ENCODE measurements at places on chromosomes 1 and 21.

- peak overlapping the region; percentile 10 for H3K27ac ChIP-seq
- no peaks in the 10 kb centered on the region for H3K36me3 ChIP-seq
- peaks cover 26% of the 10 kb centered on the region for H3K4me1 ChIP-seq
- H3K4me3 ChIP-seq: no peak overlapping the region
- no peak for DNase-seq
These were observed 5.4 kb downstream of the PAX7 start for GRCh38 chr1:18635891-18636595.

DNA sequence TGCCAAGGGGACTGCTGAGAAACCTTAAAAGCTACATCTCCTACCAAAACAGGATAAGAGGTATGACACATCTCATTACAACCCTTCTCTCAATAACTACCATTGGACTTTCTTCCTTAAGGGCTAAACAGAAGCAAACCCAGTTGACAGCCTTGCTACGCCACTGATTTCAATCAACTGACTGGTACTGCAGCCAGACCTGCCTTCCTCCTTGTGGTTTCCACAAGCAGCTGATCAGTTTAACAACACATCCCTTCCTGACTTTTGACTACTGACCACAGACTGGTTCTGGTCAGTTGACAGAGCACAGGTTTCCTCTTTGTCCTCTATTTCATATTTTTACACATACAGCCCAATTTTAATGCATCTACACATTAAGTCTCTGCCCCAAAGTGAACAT, 108.8 kb downstream of the ADAMTS1 start:
- no peaks in the 10 kb centered on the region for H3K4me1 ChIP-seq
- H3K27ac ChIP-seq: no peak overlapping the region
- H3K27me3 ChIP-seq: peaks cover 7% of the 10 kb centered on the region
- H3K4me3 ChIP-seq: no peak overlapping the region
- DNase-seq: no peak
- no peaks in the 10 kb centered on the region for H3K36me3 ChIP-seq

GRCh38 chr21:15730484-15731242, 881 bp downstream of the USP25 start:
- peaks cover 4% of the 10 kb centered on the region for H3K36me3 ChIP-seq
- peaks cover 26% of the 10 kb centered on the region for H3K4me1 ChIP-seq
- H3K4me3 ChIP-seq: peak overlapping the region; percentile 91
- no peak for DNase-seq
- H3K27ac ChIP-seq: peak overlapping the region; percentile 90
- H3K27me3 ChIP-seq: peaks cover 3% of the 10 kb centered on the region

DNA sequence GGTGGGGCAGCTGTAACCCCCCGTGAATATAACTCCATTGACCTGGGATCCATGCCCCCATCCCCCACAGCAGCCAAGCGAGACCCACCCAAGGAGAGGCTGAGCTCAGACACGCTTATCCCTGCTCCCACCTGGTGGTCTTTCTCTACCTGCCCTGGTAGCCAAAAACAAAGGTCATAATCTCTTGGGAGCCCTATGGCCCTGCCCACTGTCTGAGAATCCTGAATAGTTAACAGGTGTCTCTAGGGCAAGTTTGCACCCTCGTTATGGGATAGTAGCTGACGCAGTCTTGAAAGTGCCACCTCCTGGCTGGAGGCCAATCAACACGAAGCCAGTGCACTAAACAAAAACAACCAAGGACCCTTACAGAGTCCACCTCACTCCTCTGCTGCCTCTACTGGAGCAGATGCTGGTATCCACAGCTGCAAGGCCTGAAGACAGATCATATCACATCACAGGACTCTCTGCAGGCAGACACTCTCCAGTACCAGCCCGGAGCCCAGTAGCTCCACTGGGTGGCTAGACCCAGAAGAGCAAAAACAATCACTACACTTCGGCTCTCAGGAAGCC, 134.3 kb upstream of the C1orf174 start:
- no peak overlapping the region for H3K4me3 ChIP-seq
- no peaks in the 10 kb centered on the region for H3K4me1 ChIP-seq
- peaks cover 22% of the 10 kb centered on the region for H3K27me3 ChIP-seq
- no peak for DNase-seq
- no peak overlapping the region for H3K27ac ChIP-seq

DNA sequence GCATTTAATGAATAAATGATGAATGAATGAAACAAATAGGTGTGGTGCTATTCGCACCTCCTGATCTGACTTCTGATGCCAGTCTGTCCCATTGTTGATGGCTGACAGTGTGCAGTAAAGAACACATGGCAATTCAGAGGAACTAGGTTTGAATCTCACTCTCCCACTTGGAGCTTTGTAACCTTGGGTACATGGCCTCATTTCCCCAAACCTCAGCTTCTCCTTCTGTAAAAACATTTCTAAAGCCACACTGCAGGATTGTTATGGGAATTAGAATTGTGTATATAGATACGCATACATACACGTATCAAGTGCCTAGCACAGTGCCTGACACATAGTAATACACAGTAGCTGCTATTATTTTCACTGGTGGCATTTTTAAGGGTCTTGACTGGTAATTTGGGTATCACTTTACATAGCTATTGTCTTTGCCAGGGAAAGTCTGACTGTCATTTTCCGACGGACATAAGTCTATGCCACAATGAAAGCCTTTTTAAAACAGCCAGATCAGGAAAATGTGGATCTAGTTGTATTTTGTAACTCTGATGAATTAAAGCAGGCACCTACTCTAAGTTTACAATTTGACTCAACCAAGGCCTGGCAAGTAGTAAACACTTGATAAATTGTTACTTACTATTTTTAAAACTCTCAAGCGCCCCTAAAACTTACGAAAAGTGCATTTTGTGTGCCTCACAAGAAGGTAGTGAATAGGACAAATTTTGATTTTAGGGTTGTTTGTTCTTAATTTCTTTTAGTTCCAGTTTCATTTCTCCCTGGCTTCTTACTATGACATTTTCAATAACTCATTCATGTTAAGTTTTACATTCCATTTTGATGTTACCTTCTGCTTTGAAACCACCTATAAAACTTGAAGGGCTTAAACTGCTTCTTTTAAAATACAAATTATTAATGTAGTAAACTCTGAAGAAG, 164.4 kb downstream of the SDCCAG8 start:
- peak overlapping the region; percentile 10 for H3K27ac ChIP-seq
- peaks cover 33% of the 10 kb centered on the region for H3K4me1 ChIP-seq
- no peak for DNase-seq
- peaks cover 16% of the 10 kb centered on the region for H3K36me3 ChIP-seq
- no peaks in the 10 kb centered on the region for H3K27me3 ChIP-seq
- H3K4me3 ChIP-seq: no peak overlapping the region

DNA sequence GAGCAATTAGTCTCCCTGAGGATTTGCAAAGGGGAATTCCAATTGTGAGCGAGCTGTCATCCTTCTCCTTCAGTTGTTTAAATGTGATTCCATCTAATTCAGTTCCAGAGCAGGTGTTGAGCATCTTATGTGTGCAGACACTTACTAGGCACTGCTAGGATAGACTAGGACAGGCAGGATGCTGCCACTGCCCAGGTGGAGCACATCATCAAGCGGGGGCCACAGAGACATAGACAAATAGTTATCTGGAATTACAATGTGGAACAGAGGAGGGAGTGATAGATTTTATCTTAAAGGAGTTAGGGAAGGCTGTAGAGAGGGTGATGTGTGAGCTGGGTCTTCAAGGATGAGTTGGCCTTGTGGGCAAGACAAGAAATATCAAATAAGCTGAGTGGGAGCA, 55.9 kb downstream of the CDC7 start:
- H3K4me1 ChIP-seq: peaks cover 54% of the 10 kb centered on the region
- H3K27me3 ChIP-seq: no peaks in the 10 kb centered on the region
- peak overlapping the region; percentile 90 for H3K27ac ChIP-seq

- DNase-seq: no peak
- no peaks in the 10 kb centered on the region for H3K36me3 ChIP-seq
- peak overlapping the region; percentile 86 for H3K4me3 ChIP-seq
- H3K4me1 ChIP-seq: peaks cover 71% of the 10 kb centered on the region
- H3K27ac ChIP-seq: no peak overlapping the region
These were observed 4.3 kb upstream of the LHX9 start for GRCh38 chr1:197912739-197913494.

DNA sequence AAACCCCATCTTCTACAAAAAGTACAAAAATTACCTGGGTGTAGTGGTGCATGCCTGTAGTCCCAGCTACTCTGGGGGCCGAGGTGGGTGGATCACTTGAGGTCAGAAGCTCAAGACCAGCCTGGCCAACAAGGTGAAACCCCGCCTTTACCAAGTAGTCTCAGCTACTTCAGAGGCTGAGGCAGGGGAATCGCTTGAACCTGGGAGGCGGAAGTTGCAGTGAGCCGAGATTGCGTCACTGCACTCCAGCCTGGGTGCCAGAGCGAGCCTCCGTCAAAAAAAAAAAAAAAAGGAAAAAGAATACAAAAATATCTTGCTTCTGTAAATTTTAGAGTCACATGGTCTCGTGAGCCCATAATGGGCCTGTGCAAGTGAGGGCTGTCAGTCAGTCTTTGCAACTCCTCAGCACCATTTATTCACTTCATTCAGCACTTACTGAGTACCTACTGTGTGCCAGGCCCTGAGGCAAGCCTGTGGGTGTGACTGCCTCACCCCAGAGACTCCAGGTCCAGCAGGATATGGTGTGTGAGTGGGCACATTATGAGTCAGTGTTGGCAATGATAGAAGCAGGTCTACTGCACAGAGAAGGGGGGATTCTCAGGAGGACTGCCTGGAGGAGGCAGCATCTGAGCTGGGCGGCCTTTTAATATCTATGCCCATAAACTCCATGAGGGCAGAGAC, 46.8 kb upstream of the TARDBP start:
- no peak overlapping the region for H3K4me3 ChIP-seq
- H3K27me3 ChIP-seq: peaks cover 29% of the 10 kb centered on the region
- peak; percentile 46 for DNase-seq
- H3K4me1 ChIP-seq: peaks cover 21% of the 10 kb centered on the region

DNA sequence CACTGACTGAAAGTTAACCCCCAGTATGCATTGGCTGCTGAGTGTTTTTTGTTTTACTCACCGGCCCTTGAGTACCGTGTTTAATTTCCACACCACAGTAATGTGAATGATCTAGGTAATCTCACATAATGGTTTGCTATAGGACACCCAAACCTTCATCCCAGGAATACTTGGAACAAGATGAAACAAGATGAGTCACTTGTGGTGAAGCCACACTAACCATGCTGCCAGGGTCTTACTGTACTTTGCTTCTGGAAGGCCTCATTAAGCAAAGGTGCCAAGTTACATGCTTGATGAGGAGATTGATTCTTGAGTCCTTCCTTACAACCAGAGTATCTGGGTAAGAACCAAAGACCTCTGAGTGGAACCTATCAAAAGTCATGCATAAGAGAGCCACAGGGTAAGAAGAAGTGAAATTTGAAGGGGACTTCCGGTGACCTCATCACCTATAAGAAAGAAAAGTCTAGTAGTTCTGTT, 163.3 kb downstream of the NRIP1 start:
- H3K4me1 ChIP-seq: peaks cover 19% of the 10 kb centered on the region
- peak; percentile 18 for DNase-seq
- no peak overlapping the region for H3K4me3 ChIP-seq
- H3K27ac ChIP-seq: peak overlapping the region; percentile 46
- H3K36me3 ChIP-seq: peaks cover 3% of the 10 kb centered on the region

DNA sequence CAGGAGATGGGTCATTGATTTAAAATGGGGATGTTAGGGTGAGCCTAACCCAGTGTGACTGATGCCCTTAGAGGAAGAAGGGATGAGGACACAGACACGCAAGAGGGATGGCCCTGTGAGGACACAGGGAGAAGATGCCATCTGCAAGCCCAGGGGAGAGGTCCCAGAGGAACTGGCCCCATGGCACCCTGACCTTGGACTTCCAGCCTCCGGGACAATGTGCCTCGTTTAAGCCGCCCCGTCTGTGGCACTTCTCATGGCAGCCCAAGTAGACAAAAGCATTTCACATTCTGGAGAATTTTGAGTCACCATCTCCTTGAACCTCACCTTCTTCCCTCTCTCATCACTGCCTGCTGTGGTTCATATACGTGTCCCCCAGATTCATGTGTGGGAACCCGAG, 20.1 kb upstream of the PCBP3 start:
- H3K4me1 ChIP-seq: peaks cover under 1% of the 10 kb centered on the region
- H3K4me3 ChIP-seq: no peak overlapping the region
- H3K27me3 ChIP-seq: no peaks in the 10 kb centered on the region
- H3K36me3 ChIP-seq: no peaks in the 10 kb centered on the region

GRCh38 chr1:60874718-60875117, 207.6 kb upstream of the NFIA start:
- DNase-seq: peak; percentile 3
- H3K27me3 ChIP-seq: peaks cover 7% of the 10 kb centered on the region
- no peak overlapping the region for H3K27ac ChIP-seq
- H3K4me3 ChIP-seq: no peak overlapping the region
- H3K36me3 ChIP-seq: no peaks in the 10 kb centered on the region

DNA sequence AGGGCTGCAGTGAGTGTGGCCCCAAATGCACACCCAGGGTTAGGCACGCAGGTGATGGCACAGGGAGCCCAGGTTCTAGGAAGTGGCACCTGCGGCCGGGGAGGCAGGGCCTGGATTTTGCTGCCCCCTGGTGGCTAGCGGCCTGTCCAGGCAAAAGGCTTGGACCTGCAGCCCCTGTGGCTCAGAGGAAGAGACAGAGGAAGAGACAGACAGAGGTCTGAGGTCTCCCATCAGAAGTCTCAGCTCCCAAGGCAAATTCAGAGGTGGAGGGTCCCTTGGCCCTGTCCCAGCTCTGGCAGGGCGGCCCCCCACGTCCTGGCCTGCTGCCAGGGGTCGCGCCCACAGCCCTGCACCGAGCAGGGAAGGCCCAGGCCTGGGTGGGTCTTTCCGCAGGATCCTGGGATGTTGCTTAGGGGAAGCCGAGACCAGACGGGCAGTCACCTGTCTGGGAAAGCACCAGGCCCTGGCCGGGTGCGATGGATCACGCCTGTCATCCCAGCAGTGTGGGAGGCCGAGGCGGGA, 8.0 kb upstream of the TNFRSF14 start:
- H3K36me3 ChIP-seq: peaks cover 1% of the 10 kb centered on the region
- peak overlapping the region; percentile 83 for H3K4me3 ChIP-seq
- DNase-seq: peak; percentile 87
- H3K27ac ChIP-seq: peak overlapping the region; percentile 97
- peaks cover 24% of the 10 kb centered on the region for H3K4me1 ChIP-seq

DNA sequence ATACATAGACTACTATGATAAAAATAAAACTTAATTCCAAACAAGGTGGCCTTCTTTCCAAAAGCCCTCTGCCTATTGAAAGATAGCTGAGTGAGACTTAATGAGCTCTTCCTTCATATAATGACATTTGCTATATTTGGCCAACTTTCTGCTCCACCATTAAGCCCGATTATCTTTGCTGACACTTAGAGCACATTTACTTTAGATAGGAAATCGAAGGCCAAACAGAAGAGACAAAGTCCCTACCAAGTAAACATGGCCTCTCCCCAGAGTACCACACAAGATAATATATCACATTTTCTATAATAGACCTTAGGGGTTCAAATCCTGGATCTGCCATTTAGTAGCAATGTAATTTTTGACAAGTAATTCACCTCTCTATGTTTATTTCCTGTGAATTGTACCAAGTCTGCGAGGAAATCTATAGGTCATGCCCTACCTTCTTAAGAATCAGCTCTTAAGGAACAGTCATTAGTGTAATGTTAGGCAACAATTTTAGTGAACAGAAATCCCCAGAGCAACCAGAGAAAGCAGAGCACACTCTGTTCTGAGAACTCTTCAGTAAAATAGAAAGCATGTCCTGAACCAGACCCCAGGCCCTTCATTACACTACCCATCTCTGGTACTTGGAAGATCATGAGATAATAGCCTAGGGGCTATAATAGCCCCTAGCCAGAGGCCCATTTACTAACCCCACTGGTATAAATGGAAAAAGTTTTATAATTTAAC, 17.3 kb upstream of the COA6 start:
- peaks cover 20% of the 10 kb centered on the region for H3K4me1 ChIP-seq
- peak overlapping the region; percentile 90 for H3K27ac ChIP-seq
- H3K27me3 ChIP-seq: peaks cover 9% of the 10 kb centered on the region
- peaks cover 12% of the 10 kb centered on the region for H3K36me3 ChIP-seq
- DNase-seq: no peak

Data from activated naive CD8-positive, alpha-beta T cell treated with anti-CD3 and anti-CD28 coated beads for 36 hours (primary cell).